Activated CD4-positive, alpha-beta T cell treated with anti-CD3 and anti-CD28 coated beads, Interleukin-2, amount 10 ng/mL, durations not matched to agents 7 days and 5 days (primary cell): ENCODE measurements at places on chromosomes 2 and 18. TPM values are rescaled to one million over a fixed set of nuclear protein-coding genes. Genes with fewer than 3 reads are reported as not detected.

DNA sequence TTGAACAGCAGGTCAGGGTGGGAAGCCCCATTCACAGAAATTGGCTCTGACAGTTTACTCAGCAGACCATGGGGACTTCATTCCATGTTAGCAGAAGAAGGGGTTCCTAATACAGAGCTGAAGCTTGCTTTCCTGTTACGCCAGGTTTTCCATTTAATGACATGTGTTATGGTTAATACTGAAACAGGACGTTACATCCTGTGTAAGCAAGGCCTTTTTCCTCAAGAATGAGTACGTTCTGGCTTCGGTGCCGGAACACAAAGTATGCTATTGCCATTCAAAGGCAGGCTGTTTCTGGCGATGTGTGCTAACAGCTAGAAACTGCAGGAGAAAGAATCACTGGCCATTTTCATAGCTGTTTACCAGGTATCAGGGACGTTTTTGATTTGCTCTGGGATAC lies 190.4 kb downstream of the SNTG2 start:
- no peak for DNase-seq
- H3K4me1 ChIP-seq, result peaks cover 9% of the 10 kb centered on the region
- no peaks in the 10 kb centered on the region for H3K36me3 ChIP-seq

GALNT5 gene
- not detected for total RNA-seq

TPRKB gene
- 33.6 TPM for total RNA-seq

DNA sequence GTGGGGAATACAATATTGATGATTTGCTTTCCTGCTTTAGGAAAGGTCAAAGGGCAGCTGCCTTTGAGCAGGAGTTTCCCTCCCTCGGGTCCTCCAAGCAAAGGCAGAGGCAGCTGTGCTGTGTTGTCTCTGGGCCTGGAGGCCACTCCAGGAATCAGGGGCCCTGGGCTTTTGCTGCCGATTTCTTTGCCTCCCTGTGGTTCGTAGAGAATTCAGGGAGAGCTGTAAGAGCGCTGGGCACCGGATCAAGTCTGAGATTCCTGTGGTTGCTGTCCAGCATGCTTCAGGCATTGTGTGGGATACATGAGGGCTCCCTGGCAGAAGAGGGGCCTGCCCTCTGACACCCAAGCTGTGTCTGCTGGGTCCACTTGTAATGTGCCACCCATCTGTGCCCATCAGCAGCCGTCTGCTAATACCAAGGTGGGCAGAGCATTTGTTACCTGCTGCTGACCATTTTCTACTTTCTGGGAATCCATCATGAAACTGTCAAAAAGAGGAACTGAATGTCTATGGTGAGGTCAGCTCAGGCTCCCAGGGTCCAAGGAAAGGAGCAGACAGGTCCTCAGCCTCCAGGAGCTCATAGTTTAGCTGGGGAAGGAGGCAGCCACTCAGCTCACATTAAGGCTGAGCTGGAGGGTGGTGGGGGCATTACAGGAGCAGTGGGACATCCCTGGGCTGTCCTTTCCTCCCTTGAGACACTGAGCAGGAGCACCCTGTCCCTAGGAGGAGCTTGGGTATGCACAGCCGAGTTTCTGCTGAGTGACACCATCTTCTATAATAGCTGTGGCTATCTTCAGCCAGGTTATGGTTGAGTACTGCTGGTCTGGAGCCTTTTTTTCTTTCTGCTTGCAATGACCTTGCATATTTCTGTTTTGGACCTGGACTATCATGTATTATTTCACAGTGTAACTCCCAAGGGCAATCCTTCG lies 68.5 kb downstream of the CTIF start:
- no peak overlapping the region for H3K4me3 ChIP-seq
- DNase-seq, result no peak
- no peaks in the 10 kb centered on the region for H3K36me3 ChIP-seq
- no peak overlapping the region for H3K27ac ChIP-seq

DNA sequence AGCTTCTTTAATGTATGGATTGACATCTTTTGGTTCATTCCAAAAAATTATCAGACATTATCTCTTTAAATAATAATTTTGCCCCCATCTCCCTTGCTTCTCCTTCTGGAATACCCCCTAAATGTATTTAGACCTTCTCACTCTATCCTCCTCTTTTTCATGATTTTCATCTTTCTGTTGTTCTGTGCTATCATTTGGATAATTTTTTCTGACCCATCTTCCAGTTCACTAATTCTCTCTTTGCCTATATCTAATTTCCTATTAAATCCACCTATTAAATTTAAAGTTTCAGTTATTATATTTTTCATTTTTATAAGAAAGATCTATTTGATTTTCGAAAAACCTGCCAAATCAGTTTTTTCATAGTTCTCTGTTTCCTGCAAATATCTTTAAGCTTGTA lies 67.8 kb upstream of the ODC1 start:
- DNase-seq, result no peak
- no peak overlapping the region for H3K4me3 ChIP-seq
- H3K27ac ChIP-seq, result no peak overlapping the region
- peaks cover 3% of the 10 kb centered on the region for H3K36me3 ChIP-seq
- no peaks in the 10 kb centered on the region for H3K4me1 ChIP-seq

CSRNP3 gene
- not detected for total RNA-seq

- no peaks in the 10 kb centered on the region for H3K4me1 ChIP-seq
- H3K4me3 ChIP-seq, result no peak overlapping the region
- peaks cover 2% of the 10 kb centered on the region for H3K27me3 ChIP-seq
- no peak overlapping the region for H3K27ac ChIP-seq
- peaks cover 3% of the 10 kb centered on the region for H3K36me3 ChIP-seq
Observed at GRCh38 chr2:253202-253638, 10.6 kb downstream of the SH3YL1 start.

- no peaks in the 10 kb centered on the region for H3K36me3 ChIP-seq
- H3K27ac ChIP-seq, result no peak overlapping the region
- no peaks in the 10 kb centered on the region for H3K4me1 ChIP-seq
- no peak for DNase-seq
- peaks cover 2% of the 10 kb centered on the region for H3K27me3 ChIP-seq
Observed at GRCh38 chr2:98142106-98142791, 55.3 kb downstream of the VWA3B start.

DNA sequence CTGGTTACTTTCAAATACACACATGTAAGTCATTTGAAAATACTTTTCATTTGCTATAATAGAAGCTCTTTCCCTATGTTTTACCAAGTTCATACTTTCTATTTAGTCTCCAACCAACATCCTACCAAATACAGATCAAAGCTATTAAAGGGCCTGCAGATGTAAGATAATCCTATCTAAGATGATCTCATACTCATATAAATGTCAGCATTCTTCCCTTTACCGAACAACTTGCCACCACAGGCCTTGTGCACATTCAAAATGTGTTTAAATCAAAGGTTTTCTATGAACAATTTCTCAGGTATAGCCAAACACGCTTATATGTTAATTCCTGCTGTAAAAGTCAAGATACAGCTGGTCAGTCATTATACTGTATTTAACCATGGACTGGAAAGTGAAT lies 23.3 kb downstream of the KCTD18 start:
- H3K4me1 ChIP-seq, result peaks cover 3% of the 10 kb centered on the region
- no peak overlapping the region for H3K4me3 ChIP-seq
- no peak for DNase-seq
- H3K36me3 ChIP-seq, result peaks cover 18% of the 10 kb centered on the region
- H3K27ac ChIP-seq, result no peak overlapping the region

CDH19 gene
- total RNA-seq, result not detected

GRCh38 chr2:220194630-220195584 lies 567.5 kb downstream of the SLC4A3 start:
- no peak overlapping the region for H3K4me3 ChIP-seq
- no peaks in the 10 kb centered on the region for H3K36me3 ChIP-seq
- no peaks in the 10 kb centered on the region for H3K4me1 ChIP-seq

TBC1D8 gene
- total RNA-seq, result 0.50 TPM

ASXL3 gene
- total RNA-seq, result not detected

- no peak overlapping the region for H3K27ac ChIP-seq
- peaks cover 2% of the 10 kb centered on the region for H3K27me3 ChIP-seq
- DNase-seq, result no peak
- H3K4me1 ChIP-seq, result no peaks in the 10 kb centered on the region
- H3K4me3 ChIP-seq, result no peak overlapping the region
Observed at GRCh38 chr18:77170890-77171410, 38.4 kb upstream of the MBP start.

- no peaks in the 10 kb centered on the region for H3K36me3 ChIP-seq
- no peaks in the 10 kb centered on the region for H3K4me1 ChIP-seq
- H3K27me3 ChIP-seq, result no peaks in the 10 kb centered on the region
- no peak overlapping the region for H3K4me3 ChIP-seq
- no peak for DNase-seq
- H3K27ac ChIP-seq, result no peak overlapping the region
Observed at GRCh38 chr18:31206787-31207381, 44.2 kb upstream of the DSC1 start.

FAM124B gene
- 0.73 TPM for total RNA-seq

DNA sequence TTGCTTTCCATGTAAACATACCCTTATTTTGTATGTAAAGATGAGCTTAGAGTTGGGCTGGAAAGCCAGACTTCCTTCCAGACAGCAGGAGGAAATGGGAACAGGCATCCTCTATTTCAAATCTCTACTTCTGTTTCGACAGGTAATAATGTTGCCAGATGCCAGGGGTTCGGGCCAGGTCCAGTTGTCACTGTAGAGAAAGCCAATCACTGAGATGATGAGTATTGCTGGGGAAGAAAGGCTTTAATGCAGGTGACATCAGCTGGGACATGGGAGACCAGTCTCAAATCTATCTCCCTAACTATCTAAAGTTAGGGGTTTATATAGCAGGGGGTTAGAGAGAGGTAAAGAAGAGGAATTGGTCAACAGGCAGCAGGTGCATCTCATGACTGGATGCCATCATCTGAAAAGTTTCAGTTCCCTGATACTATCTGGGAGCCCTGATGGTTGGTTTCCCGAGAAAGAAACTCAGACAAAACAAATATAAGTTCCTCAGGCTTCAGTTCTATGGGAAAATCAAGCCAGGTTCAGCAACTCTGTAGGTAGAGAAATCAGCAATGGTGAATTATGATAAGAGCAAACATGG lies 9.3 kb upstream of the MTCL1 start:
- H3K4me1 ChIP-seq, result no peaks in the 10 kb centered on the region
- no peak for DNase-seq
- no peak overlapping the region for H3K4me3 ChIP-seq
- H3K36me3 ChIP-seq, result no peaks in the 10 kb centered on the region
- H3K27ac ChIP-seq, result no peak overlapping the region

DNA sequence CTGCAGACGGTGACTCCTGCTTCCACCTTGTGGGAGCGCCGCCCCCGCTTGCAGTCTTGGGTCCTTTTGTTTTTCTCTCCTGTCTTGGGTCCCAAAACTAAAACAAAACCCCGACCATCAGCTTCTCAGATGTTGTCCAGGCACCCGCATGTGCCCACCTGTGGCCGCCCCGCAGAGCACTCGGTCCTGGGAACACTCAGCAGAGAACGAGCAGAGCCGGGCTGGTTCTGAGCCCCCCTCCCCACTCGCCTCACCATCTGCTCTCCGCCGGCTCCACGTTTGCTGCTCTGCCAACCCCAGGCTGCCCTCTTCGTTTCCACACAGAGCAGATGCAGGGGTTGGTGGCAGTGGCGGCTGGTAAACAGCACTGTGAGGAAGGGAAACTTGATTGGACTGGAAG lies 38.5 kb downstream of the CTDP1 start:
- no peak for DNase-seq
- H3K36me3 ChIP-seq, result peaks cover 55% of the 10 kb centered on the region
- no peaks in the 10 kb centered on the region for H3K27me3 ChIP-seq
- H3K27ac ChIP-seq, result no peak overlapping the region
- no peak overlapping the region for H3K4me3 ChIP-seq
- peaks cover 5% of the 10 kb centered on the region for H3K4me1 ChIP-seq

DNA sequence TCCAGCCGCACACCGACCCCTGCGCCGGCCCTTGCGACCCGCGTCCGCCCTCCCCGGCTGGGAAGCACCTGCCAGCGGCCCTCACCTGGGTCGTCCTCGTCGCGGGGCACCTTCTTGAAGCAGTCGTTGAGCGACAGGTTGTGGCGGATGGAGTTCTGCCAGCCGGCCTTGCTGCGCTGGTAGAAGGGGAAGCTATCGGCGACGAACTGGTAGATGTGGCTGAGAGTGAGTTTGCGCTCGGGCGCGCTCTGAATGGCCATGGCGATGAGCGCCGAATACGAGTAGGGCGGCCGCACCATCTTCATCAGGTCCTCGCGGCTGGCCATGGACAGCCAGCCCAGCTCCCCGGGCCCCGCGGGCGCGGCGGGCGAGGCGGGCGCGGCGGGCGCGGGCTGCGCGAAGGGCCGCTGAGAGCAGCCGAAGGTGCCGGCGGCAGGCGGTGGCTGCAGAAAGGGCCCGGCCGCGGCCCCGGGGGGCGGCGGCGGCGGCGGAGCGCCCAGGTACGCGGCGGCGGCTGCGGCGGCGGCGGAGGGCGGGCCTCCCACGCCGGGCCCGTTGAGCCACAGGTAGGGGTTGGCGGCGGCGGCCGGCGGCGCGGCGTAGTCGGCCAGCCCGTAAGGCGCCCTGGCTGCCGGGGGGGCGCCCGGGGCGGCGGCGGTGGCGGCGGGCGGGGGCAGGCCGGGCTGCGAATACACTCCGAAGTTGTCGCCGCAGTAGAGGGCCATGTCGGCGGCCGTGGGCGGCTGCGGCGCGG lies 505 bp downstream of the FOXI3 start:
- H3K4me1 ChIP-seq, result peaks cover 11% of the 10 kb centered on the region
- peak; percentile 6 for DNase-seq
- H3K36me3 ChIP-seq, result no peaks in the 10 kb centered on the region
- peak overlapping the region; percentile 16 for H3K4me3 ChIP-seq

DNA sequence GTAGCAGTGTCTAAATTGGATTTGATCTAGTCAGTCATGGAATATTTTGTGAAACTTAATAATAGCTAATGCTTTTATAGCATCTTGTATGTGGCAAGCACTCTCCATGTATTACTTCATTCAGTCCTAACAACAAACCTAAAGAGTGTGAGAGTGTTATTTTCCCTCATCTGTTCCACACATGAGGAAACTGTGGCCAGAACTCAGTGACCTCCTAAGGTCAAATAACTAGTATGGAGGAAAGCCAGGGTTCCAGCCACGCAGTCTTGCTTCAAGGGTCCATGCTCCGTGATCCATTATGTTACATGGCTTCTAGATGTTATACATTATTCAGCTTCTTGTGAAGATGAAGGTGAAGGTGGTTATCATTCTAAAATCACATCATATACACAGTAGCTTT lies 45.5 kb downstream of the TWSG1 start:
- H3K4me3 ChIP-seq, result no peak overlapping the region
- no peaks in the 10 kb centered on the region for H3K27me3 ChIP-seq
- H3K36me3 ChIP-seq, result no peaks in the 10 kb centered on the region
- no peak overlapping the region for H3K27ac ChIP-seq
- no peak for DNase-seq

DNA sequence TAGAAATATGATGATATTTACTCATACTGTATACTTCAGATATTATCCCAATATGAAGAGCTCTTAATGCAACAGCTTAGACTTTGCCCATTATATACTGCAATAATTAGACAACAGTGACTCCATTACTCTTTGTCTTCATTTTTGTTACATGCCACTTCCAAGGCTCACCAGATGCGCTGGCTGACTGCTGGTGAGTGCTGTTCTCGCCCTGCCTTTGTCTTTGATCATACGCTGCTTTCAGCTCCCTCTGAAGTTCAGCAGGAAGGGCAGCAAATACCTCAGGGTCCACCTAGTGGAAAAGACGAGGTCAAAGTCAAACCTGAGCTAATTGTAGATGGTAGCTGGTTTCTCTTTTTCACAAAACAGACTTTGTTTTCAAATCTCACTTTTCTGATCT lies 66.3 kb downstream of the EIF5B start:
- H3K27ac ChIP-seq, result peak overlapping the region; percentile 21
- no peaks in the 10 kb centered on the region for H3K27me3 ChIP-seq
- H3K4me1 ChIP-seq, result peaks cover 14% of the 10 kb centered on the region
- peaks cover 57% of the 10 kb centered on the region for H3K36me3 ChIP-seq

GRCh38 chr2:200305797-200306195 lies 697 bp upstream of the SPATS2L start:
- peak overlapping the region; percentile 90 for H3K27ac ChIP-seq
- peak overlapping the region; percentile 84 for H3K4me3 ChIP-seq
- H3K4me1 ChIP-seq, result peaks cover 31% of the 10 kb centered on the region
- DNase-seq, result peak; percentile 12
- peaks cover 5% of the 10 kb centered on the region for H3K36me3 ChIP-seq
- peaks cover 17% of the 10 kb centered on the region for H3K27me3 ChIP-seq
